ENCODE measurements at places on chromosomes 12 and 14.

- no peak for DNase-seq
These were observed 16.0 kb upstream of the RFX4 start for GRCh38 chr12:106566771-106567170.

- no peak for DNase-seq
These were observed 15.2 kb downstream of the C12orf43 start for GRCh38 chr12:121001060-121001459.

DNA sequence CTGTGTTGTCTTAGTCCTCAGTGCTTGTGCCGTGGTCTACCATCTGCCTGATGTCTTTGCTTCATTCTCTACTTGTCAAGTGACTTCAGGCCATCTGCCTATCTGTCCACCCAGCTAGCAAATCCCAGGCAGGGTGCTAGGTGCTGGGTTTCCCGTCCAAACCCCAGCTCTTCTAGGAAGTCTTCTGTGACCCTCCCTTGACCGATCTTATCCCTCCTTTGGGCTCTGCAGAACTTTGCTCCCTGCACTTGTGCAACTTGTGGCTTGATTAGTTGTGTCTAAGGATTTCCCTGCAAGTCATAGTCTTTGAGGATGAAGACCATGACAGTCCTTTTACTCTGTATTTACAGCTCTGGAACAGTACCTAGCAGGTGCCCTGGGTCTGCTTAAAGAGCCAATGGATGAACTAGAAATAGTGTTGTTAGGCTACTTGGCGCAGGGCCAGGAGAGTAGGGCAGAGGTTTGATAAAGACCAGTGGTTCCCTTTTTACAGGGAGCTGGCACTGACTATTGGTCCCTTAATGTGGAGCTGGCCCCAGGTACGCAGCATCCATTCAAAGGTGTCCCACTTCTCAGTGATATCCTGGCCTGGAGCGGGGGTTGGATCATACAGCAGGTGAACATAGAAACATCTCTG lies 60.1 kb downstream of the ADCK1 start:
- DNase-seq: no peak

GRCh38 chr12:76356071-76356470 lies 7.9 kb upstream of the BBS10 start:
- DNase-seq: no peak

DNA sequence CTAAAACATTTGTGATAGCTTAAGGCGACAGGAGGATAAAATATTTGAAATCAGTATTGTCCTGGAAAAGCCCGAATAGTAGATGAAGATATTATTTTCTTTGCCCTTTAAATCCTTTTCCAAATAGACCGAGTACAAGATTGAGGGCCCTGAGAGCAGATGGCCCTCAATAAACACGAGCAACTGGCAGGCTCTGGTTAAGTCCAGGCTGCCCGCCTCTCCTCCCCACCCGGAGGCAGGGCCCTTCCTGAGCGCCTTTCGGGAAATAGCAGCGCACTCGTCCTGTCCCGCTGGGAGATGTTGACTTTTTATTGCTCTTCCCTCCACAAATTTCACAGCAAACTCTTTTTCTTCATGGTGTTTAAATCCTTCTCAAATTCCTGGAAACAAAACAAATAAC lies 50.8 kb upstream of the MAX start:
- DNase-seq: no peak

DNA sequence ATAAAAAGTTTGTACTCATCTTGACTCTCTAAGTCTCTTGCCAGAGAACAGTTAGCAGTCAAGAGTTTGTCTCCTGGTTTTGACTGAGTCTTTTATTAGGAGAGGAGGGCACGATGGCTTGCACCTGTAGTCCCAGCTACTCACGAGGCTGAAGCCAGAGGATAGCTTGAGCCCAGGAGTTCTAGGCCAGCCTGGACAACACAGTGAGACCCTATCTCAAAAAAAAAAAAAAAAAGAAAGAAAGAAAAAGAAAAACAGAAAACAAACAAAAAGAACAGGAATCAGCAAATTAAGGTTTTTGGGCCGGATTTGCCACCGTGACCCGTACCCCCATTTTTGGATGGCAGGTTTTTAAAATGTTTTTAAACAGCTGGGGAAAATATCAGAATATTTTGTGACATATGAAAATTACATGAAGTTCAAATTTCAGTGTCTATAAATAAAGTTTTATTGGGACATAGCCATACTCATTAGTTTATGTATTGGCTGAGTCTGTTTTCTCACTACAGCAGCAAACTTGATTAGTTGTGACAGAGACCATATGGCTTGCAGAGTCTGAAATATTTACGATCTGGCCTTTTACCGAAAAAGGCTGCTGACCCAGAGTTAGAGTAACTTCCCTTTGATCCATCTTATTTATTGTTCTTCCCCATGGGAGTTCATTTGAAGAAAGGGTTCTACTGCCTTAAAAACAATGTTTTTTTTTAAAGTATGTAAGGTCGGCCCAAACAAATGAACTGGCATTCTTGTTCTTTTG lies 31.2 kb downstream of the VEZT start:
- no peak for DNase-seq

DNA sequence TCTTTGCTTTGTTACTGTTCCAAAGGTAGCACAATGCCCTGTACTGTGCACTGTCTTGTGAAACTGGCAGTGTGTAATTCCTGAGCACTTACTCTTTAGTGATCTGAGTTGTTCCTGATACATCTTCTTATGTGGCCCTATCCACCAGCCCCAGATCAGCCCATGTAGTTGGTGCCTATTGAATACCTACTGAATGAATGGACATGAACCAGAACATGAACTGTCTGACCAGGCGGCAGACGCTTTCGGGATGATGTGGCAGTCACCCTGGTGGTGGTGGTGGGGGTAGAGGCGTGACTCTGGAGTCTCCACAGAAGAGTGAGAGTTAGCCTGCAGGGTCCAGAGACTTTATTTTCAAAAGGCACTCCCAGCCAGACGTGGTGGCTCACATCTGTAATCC lies 46.6 kb upstream of the PAPOLA start:
- no peak for DNase-seq

DNA sequence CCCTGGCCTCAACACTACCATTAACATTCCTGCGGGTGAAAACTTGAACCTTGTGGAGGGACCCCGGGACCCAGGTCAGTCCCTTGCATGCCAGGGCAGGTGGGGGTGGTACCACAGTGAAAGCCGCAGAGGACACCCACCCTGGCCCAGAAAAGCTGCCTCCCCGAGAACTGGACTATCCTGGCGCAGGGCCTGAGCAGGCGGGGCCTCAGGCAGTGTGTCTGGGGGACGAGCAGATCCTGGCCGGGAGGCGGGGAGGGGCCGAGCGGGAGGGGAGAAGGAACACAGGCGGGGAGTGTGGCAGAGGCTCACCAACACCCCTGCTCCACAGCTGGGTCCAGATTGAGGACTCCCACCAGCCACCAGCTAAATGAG lies 10.0 kb downstream of the AHNAK2 start:
- DNase-seq: no peak

DNA sequence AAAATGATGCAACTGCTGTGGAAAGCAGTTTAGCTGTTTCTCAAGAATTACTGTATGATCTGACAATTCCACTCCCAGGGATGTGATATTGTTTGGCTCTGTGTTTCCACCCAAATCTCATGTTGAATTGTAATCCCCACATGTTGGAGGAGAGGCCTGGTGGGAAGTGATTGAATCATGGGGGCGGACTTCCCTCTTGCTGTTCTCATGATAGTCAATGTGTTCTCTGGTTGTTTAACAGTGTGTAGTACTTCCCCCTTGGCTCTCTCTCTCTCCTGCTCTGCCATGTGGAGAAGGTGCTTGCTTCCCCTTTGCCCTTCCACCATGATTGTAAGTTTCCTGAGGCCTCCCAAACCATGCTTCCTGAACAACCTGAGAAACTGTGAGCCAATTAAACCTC lies 93.4 kb upstream of the CPM start:
- DNase-seq: no peak

DNA sequence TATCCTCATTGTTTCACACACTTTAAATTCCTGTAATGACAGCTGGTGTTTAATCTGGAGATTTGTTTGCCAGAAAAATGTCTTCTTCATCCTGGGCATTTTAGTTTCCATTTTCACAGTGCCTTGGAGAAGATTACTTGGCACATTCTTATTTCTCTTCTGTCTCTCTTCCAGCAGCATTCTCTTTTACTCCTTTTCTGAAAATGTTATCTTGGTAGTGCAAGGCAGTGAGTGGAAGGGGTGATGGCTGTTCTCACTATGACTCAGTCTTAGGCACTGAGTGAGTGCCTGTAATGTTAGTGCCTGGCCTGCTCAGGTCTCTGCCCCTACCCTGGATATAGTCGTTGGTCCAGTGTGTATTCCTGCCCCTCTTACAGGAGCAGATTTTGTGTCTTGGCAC lies 13.1 kb downstream of the CLECL1 start:
- no peak for DNase-seq

DNA sequence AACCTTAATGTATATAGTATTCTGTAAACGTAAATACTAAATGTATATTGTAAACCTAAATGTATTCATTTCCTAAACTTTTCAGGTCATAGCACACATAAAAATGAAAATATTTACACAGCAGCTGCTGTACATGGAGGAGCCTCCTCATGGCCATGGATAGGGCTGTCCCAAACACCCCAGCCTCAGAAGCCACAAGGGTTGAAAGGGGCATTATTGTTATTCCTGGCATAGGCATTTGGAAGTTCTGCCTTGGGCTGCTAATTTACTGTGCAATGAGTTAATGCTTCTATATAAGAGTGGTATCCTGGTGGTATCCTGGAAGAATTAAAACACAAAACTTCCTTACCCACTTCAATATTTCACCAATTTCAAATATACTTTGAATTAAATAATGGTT lies 159.4 kb downstream of the SLC5A8 start:
- no peak for DNase-seq

All from effector memory CD4-positive, alpha-beta T cell (primary cell).